ENCODE measurements at places on chromosomes 2 and 18.

GRCh38 chr2:106575955-106576354 lies 88.8 kb downstream of the CD8B2 start:
- DNase-seq = no peak

- DNase-seq = no peak
Measured at GRCh38 chr18:48778344-48779011, 172.3 kb downstream of the SMAD7 start.

DNA sequence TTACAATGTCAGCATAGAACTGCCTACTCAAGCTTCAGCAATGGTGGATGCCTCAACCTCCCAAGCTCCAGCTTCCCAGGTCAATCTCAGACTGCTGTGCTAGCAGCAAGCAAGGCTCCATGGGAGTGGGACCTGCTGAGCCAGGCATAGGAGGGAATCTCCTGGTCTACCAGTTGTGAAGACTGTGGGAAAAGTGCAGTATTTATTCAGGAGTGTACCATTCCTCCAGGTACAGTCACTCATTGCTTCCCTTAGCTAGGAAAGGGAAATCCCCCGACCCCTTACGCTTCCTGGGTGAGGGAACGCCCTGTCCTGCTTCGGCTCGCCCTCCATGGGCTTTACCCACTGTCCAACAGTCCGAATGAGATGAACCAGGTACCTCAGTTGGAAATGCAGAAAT lies 130.3 kb downstream of the ADCYAP1 start:
- DNase-seq = no peak

DNA sequence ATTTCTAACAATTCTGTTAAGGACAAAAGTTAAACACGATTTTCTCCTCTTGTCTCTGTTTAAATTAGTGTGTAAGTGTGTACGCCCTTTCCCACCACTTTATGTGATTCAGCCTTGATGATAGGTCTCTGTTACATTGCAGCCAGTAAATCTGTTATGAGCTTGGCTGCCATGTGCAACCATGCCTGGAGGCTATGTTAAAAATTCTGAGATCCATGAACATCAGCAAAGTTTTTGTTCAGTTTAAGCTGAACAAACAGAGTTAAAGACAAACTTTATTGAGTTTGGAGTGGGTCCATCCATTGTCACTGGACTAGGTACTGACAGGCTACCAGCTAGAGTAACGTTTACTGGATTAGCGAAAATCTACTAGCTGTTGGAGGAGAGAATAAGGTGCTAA lies 110.4 kb downstream of the NCKAP5 start:
- no peak for DNase-seq

GRCh38 chr18:65082907-65083306 lies 667.9 kb upstream of the CDH7 start:
- no peak for DNase-seq
